Bronchial epithelial cell (primary cell): ENCODE measurements at places on chromosomes 3 and 15. TPM values are rescaled to one million over a fixed set of nuclear protein-coding genes. Genes with fewer than 3 reads are reported as not detected.

The PSMD6 gene
- total RNA-seq, result 52.9 and 82.2 TPM in 2 replicates

The RLBP1 gene
- total RNA-seq, result not detected in 2 replicates

The TMOD3 gene
- total RNA-seq, result 80.3 and 99.5 TPM in 2 replicates

The CELF6 gene
- under 0.01 TPM in 1 of 2 replicates, not detected in the other for total RNA-seq

The NR2E3 gene
- 0.26 TPM in 1 of 2 replicates, not detected in the other for total RNA-seq

The P2RY14 gene
- under 0.01 TPM in 1 of 2 replicates, not detected in the other for total RNA-seq

The SPRED1 gene
- 15.6 and 16.3 TPM in 2 replicates for total RNA-seq

The EFHB gene
- total RNA-seq, result 0.13 and 0.26 TPM in 2 replicates

The GOLGA8O gene
- 0.51 TPM in 1 of 2 replicates, not detected in the other for total RNA-seq

The TEX55 gene
- total RNA-seq, result not detected in 2 replicates

The PAQR5 gene
- total RNA-seq, result 0.53 and 3.6 TPM in 2 replicates

The CKMT1B gene
- total RNA-seq, result 19.0 and 43.7 TPM in 2 replicates

The FGF12 gene
- 0.13 TPM in 1 of 2 replicates, not detected in the other for total RNA-seq

The GOLGA6B gene
- not detected in 2 replicates for total RNA-seq

The TMEM45A gene
- total RNA-seq, result 6.5 and 6.8 TPM in 2 replicates

The PIF1 gene
- total RNA-seq, result 0.26 and 0.51 TPM in 2 replicates

The CRYGS gene
- 0.79 and 1.7 TPM in 2 replicates for total RNA-seq

The AP2M1 gene
- total RNA-seq, result 262 and 275 TPM in 2 replicates

The ANKRD34C gene
- not detected in 2 replicates for total RNA-seq

The PIERCE2 gene
- 1.8 and 2.9 TPM in 2 replicates for total RNA-seq

The ALS2CL gene
- total RNA-seq, result 163 and 240 TPM in 2 replicates

The TRANK1 gene
- 0.53 and 1.0 TPM in 2 replicates for total RNA-seq

The FBXO40 gene
- total RNA-seq, result not detected in 2 replicates

The CMTM7 gene
- 3.1 and 5.8 TPM in 2 replicates for total RNA-seq

The AP4E1 gene
- 18.2 and 18.6 TPM in 2 replicates for total RNA-seq

The LRRN1 gene
- 0.26 TPM in 2 replicates for total RNA-seq

The PLA2G4D gene
- total RNA-seq, result under 0.01 TPM in 2 replicates

The CACNA2D2 gene
- not detected in 2 replicates for total RNA-seq

The SCN11A gene
- total RNA-seq, result not detected in 2 replicates

The GOLGA8T gene
- 0.13 TPM in 1 of 2 replicates, not detected in the other for total RNA-seq

The C3orf22 gene
- not detected in 2 replicates for total RNA-seq

The RTP3 gene
- total RNA-seq, result not detected in 2 replicates

The SNTN gene
- total RNA-seq, result not detected in 2 replicates

The DNAH1 gene
- total RNA-seq, result 0.79 and 1.2 TPM in 2 replicates

The IL17RE gene
- total RNA-seq, result 0.53 and 2.6 TPM in 2 replicates

The PIGZ gene
- total RNA-seq, result 1.6 and 1.7 TPM in 2 replicates

The SNX4 gene
- 21.9 and 23.0 TPM in 2 replicates for total RNA-seq

The HGD gene
- total RNA-seq, result under 0.01 and 0.38 TPM in 2 replicates

The GABRR3 gene
- total RNA-seq, result not detected in 2 replicates

The TMCO5A gene
- not detected in 2 replicates for total RNA-seq

The RAD51 gene
- 0.53 and 0.64 TPM in 2 replicates for total RNA-seq
